ENCODE measurements at places on chromosomes 5 and 9.
A peak's percentile ranks its signal among the peaks of the same experiment; 100 is the strongest.

GRCh38 chr5:61362796-61363368 lies 30.8 kb downstream of the ZSWIM6 start:
- peak; percentile 19 for DNase-seq

- DNase-seq = peak; percentile 51
These were observed 24.0 kb downstream of the ENC1 start for GRCh38 chr5:74616236-74617146.

- no peak for DNase-seq
These were observed 6.9 kb downstream of the FGD3 start for GRCh38 chr9:92954049-92954861.

DNA sequence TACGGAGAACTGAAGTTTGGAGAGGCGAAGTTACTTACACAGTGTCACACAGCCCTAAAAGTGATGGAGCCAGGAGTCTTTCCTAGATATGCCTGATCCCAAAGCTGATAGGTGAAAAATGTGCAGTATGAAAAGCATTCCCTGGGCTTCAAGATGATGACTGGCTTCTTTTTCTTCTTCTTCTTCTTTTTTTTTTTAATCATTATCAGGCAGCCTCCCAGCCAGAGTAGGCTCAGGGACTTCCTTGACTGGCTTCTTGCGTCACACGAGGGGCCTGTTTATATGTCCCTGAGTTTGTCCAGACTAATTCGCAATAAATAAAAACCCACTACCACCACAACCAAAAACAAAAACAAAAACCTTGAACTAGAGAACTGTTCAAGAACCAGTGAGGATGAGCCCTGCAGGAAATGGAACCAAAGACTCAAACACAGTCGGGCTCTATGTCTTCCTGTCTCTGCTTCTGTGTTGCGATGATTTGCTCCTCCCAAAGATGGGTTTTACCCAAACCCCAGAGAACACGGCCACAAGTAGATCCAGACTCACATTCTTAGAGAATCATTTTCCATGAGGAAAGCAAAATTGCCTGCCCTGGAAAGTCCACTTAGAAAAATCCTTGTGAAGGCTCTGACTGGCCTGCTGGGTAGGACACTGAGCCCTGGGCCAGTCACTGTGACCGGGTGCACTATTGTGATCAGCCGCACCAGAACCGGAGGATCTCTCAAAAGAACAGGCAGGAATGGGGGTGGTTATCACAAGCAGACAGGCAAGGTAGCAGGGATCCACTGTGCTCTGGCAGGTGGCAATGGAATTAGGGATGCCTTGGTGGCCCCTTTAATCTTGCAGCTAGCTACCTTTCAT lies 38.0 kb upstream of the ADAM19 start:
- DNase-seq = peak; percentile 35

DNA sequence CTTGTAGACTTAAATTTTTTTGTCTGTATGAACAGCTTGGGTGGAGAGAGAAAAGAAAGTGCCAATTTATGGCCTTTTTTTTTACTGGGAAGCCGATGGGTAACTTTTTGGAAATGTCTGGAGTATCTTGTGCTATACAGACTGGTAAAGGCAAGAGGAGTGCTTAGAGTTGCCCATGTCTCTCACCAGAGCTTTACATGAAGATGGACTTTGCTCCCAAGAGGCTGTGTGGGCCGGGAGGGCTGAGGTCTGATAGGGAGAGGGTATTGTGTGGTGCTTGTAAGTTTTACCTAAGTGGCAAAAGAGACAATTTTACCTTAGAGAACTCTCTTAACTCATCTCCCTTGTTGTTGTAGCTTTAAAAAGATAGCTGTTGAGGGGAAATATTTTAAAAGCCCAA lies 203.2 kb downstream of the SEMA6A start:
- no peak for DNase-seq

DNA sequence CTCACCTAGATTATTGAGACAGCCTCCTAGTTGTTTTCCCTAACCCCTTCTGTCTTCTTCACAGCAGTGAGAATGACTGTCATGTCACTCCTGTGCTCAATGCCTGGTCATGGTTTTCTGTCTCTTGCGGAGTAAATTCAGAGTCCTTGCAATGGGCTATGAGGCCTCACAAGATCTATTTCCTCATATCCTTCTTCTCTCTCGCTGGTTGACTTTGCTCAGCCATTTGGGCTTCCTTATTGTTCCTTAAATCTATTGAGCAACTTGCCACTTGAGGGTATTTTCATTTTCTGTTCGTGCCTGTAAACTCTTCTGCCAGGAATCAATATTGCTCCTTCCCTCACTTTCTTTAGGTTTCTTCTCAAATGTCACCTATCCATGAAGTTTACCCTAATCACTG lies 9.0 kb downstream of the PPP3R2 start:
- peak; percentile 22 for DNase-seq

DNA sequence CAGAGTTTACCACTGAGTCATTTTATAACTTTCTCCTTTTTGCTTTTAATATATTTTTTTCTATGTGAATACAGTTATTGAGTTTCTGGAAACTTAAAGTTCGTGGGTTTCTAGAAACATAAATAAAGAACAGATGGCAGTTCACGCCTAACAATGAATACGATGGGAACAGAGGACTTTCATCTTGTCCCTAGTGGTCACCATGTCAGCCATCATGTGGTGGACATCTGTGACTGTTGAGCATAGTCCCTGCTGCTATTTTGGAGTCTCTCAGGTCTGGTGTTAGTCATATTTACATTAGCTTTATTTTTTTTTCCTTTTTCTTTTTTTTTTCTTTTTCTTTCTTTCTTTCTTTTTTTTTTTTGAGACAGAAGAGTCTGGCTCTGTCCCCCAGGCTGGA lies 85.3 kb downstream of the XRCC4 start:
- DNase-seq = no peak

DNA sequence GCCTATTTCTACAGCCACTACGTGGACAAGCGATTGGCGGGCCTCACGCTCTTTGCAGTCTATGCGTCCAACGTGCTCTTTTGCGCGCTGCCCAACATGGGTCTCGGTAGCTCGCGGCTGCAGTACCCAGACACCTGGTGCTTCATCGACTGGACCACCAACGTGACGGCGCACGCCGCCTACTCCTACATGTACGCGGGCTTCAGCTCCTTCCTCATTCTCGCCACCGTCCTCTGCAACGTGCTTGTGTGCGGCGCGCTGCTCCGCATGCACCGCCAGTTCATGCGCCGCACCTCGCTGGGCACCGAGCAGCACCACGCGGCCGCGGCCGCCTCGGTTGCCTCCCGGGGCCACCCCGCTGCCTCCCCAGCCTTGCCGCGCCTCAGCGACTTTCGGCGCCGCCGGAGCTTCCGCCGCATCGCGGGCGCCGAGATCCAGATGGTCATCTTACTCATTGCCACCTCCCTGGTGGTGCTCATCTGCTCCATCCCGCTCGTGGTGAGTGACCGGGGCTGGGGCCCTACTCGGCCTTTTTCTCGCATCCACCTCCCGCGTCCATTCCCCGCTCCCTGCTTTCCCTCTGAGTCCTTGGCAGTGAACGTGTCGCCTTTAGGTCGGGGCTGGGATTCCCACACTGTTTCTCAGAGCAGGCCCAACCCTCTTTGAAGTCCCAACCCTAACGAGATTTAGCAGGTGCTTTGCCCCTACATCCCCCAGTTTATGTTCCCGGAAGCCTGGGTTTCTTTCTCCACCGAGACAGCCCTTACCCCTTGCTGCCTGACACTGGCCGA lies 1.8 kb downstream of the PTGER4 start:
- no peak for DNase-seq

DNA sequence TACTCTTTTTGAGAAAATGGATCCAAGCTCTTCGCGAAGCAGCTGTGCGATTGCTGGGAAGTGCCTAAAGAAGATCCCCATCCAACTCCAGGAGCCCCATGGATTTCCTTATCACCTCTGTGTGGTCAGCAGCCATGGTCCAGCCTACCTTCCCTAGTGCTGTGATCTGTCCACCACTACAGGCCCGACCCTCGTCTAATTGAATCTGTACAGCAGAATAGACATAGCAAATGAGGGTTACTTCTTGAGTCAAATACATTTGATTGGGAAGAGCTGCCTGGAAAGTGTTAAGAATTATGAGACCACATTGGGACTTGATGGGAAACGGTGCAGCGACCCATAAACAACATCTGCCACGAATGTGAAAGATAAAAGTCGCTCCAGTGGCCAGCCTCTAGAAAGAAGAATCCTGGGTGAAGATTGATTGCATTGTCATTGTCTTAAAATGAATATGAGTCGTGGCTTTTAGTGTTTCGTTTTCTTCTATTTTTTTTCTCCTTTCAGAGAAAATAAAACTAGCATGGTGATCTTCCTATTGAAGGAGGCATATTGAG lies 118.4 kb downstream of the PAM start:
- peak; percentile 28 for DNase-seq

- peak; percentile 30 for DNase-seq
These were observed 16.7 kb upstream of the SLC25A51 start for GRCh38 chr9:37920471-37921167.

- no peak for DNase-seq
These were observed 405.5 kb downstream of the ARHGEF28 start for GRCh38 chr5:74031536-74031935.
